ENCODE measurements at places on chromosomes 12 and 14.

- no peak for DNase-seq
These were observed 9.8 kb downstream of the EXOC3L4 start for GRCh38 chr14:103104389-103104653.

GRCh38 chr14:70665448-70666360 lies 24.0 kb downstream of the TTC9 start:
- DNase-seq: no peak

DNA sequence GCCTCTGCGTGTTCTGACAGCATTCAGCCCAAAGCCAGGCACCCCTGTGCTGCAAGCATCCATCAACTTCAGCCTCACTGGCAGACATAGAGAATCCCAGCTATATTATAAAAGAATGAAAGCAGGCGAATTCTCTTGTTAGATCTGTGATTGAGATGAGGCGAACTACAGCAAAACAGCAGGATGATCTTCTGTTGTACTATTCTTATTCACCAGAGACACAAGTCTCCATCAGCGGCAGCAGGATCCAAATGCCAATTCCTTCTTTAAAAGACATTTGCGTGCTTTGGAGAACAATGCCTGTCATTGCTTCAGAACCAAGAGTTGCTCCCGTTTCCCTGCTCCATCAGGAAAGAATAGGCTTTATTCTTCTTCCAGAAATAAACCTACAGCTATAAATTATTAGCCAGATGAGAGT lies 188.9 kb downstream of the SLC41A2 start:
- DNase-seq: no peak

GRCh38 chr14:97706819-97707218 lies 909.6 kb downstream of the VRK1 start:
- DNase-seq: no peak

- DNase-seq: no peak
These were observed 1.0 kb upstream of the TBK1 start for GRCh38 chr12:64450711-64451486.

DNA sequence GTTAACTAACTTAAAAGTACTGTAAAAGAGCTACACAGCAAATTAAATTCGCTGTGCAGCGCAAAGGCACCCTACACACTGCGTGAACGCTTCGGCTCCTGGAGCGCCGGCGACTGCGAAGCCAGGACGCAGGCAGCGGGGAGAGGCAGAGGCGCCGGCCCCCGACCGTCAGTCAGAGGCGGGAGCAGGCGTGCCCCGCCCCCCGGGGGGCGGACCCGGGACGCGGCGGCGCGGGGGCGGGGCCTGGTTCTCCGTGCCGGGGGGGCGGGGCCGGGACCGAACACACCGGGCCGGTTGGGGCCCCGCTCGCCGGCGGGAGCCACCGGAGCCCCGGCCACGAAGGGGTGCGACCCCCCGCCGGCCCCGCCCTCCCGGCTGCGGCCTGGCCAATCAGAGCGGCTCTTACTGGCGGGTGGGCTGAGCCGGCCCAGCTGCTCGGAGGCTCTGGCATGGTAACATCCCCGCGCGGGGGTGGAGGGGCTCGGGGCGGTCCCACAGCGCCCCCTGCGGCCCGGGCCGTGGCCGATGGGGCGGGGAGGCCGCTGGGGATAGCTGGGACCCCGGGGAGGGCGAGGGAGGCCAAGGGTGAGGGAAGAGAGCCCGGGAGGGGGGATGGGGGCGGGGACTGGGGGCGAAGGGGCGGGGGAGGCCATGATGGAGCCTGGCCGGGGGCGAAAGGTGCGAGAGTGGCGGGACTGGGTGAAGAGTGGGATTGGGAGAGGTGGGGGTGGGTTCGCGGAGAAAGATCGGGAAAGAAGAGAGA lies at the start of gene PRPF40B:
TSS of gene PRPF40B (plus strand) at position 420 of the 763 bp plus-strand sequence. CDS start at position 450, 30 bp downstream.
- DNase-seq: peak; percentile 91
